ENCODE measurements at places on chromosomes 6 and 20. TPM values are rescaled to one million over a fixed set of nuclear protein-coding genes. Genes with fewer than 3 reads are reported as not detected.

- no peak for DNase-seq
- H3K4me1 ChIP-seq = peaks cover 17% of the 10 kb centered on the region
- H3K27me3 ChIP-seq = no peaks in the 10 kb centered on the region
- no peaks in the 10 kb centered on the region for H3K36me3 ChIP-seq
- H3K27ac ChIP-seq = no peak overlapping the region
Observed at GRCh38 chr6:134379076-134379475, 61.2 kb upstream of the SGK1 start.

DNA sequence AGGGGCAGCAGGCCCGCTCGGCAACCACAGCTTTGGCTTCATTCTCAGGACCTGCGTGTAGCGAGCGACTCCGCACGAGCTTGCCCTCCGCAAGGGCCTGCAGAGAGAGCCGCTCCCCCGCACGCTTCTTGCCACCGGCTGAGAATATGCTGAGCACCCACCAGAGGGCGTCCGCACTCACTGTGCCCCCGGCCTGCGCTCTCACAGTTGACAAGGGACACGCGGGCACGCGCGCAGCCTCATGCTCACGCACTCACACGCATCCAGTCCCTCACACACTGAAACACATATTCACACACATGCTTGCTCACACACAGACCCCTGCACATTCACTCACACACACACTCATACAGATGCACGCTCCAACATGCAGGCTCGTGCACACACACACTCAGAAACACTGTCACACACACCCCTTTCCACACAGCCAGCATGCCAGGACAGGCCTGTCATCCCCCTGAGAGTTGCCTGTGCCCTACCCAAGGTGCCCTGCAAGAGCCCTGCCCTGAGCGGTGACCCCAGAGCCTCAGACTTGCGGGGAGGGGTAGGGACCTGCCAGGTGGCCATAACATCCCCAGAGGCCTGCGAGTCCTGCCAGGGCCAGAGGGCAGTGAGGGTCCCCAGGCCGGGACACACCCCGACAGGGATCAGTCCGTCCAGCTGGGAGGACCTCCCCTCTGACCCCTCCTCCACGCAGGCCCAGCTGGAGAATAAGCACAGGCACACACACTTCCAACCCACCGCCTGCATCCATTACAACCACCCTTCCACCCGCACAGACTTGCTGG is 174.1 kb downstream of the BMP7 start:
- no peaks in the 10 kb centered on the region for H3K36me3 ChIP-seq
- H3K27me3 ChIP-seq = no peaks in the 10 kb centered on the region
- DNase-seq = no peak
- no peak overlapping the region for H3K27ac ChIP-seq
- H3K4me3 ChIP-seq = no peak overlapping the region

GRCh38 chr20:56371977-56372376 is 13.2 kb downstream of the FAM210B start:
- H3K27ac ChIP-seq = no peak overlapping the region
- H3K4me1 ChIP-seq = no peaks in the 10 kb centered on the region
- no peak for DNase-seq
- peaks cover 7% of the 10 kb centered on the region for H3K36me3 ChIP-seq

- no peak for DNase-seq
- H3K36me3 ChIP-seq = peaks cover 5% of the 10 kb centered on the region
- H3K27me3 ChIP-seq = no peaks in the 10 kb centered on the region
- H3K4me3 ChIP-seq = no peak overlapping the region
- no peak overlapping the region for H3K27ac ChIP-seq
Observed at GRCh38 chr6:25555188-25555587, 96.8 kb upstream of the SCGN start.

GRCh38 chr6:63785006-63785405 is 149.4 kb downstream of the PHF3 start:
- H3K36me3 ChIP-seq = no peaks in the 10 kb centered on the region
- no peaks in the 10 kb centered on the region for H3K27me3 ChIP-seq
- H3K4me1 ChIP-seq = no peaks in the 10 kb centered on the region

GRCh38 chr6:148273962-148274752 is 68.5 kb upstream of the SASH1 start:
- DNase-seq = no peak
- H3K27me3 ChIP-seq = no peaks in the 10 kb centered on the region
- no peak overlapping the region for H3K4me3 ChIP-seq
- no peaks in the 10 kb centered on the region for H3K36me3 ChIP-seq
- no peak overlapping the region for H3K27ac ChIP-seq

PHF3 gene
- 55.4 TPM for total RNA-seq

C20orf204 gene
- 3.2 TPM for total RNA-seq

GPR31 gene
- not detected for total RNA-seq

CST7 gene
- 5.4 TPM for total RNA-seq

SLC17A9 gene
- 18.8 TPM for total RNA-seq

AKAP12 gene
- 167 TPM for total RNA-seq

ELOVL2 gene
- 0.78 TPM for total RNA-seq

MEP1A gene
- not detected for total RNA-seq

GINS1 gene
- not detected for total RNA-seq

MYBL2 gene
- total RNA-seq = 0.78 TPM
